Activated CD4-positive, alpha-beta T cell treated with anti-CD3 and anti-CD28 coated beads for 4 hours (primary cell): ENCODE measurements at places on chromosomes 7 and 10.

DNA sequence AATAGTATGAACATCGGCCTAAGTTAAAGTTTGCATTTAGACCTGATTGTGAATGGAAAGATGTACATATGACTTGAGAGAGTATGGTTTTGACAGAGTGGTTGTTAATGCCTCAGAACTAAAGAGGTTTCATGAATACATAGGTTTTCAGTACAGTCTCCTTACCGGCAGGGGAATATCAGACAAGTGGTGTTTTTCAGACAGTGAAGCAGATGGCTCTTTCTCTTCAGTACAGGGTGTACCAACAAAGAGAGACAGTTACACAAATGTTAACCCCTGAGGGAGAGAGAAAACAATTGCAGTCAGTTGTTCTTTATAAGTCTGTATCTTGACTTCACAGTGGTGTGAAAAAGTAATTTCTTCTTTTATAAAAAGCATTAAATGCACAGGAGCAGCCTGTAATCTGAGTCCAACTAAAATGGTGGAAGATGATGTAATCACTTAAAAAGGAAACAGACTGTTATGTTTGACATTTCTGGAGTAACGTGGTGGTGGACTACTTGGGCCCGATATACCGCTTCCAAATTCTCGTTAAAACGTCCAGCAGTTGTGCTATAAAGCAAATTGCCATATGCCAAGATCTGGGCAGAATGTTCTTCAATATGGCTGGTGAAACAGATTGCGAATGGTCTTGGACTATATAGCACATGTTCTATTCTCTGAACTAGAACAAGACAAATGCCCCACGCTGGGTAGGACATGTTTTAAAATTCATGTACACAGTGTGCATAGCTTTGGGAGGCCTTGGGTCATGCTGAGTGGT is 69.2 kb downstream of the SDK1 start:
- no peak for DNase-seq

DNA sequence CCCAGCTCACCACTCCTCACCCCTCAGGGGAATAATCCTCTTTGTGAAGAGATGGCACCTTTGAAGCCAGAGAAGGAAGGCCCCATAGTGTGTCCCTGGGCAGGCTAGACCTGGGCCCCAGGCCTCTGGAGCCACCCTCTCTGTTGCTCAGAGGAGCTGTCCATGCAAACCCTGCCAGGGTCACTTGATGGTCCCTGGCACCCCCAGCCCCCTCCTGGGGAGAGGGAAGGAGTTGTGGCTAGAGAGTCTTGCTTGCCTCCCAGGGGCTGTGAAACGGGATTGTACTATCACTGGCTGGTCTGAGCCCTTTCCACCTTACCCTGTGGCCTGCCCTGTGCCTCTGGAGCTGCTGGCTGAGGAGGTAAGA is 5.8 kb downstream of the GHRHR start:
- no peak for DNase-seq

- DNase-seq, result no peak
These were observed 55.1 kb upstream of the FHIP2A start for GRCh38 chr10:114766470-114766869.

DNA sequence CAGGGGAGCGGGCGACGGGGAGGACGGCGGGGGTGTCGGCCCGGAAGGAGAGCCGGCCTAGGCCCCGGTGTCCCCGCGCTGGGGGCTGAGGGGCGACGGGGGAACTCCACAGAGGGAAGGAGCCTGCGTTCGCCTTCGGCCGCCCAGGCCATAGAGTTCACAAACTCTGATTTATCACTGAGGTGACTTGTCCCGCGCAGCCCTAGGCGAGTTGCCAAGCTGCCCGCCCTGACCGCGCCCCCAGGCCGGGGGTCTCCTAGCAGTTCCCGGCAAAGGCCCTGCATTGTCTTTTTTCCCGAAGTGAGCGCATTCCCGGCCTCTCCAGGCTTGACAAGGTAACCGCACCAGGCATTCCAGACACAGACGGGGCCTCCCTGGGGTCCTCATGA is 2.9 kb upstream of the NKX6-2 start:
- no peak for DNase-seq

DNA sequence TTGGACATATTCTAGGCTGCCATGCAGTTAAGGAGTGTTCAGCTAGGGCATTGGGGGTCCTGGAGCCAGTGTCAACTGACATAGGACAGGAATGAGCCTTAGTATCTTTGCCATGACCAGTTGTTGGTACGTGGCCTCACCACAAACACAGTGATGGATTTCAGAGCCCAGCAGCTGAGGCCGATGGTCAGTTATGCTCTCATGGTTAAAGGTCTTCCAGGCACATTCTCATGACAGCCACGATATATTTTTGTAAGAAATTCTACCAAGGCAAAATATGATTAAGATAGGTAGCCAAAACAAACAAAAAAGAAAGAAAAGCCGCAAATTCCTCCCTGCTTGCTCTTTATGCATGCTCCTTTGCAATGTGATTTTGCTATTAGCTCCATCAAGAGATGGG is 47.8 kb downstream of the CDHR3 start:
- DNase-seq, result no peak

GRCh38 chr7:151645311-151645710 is 125.6 kb upstream of the RHEB start:
- DNase-seq, result no peak

DNA sequence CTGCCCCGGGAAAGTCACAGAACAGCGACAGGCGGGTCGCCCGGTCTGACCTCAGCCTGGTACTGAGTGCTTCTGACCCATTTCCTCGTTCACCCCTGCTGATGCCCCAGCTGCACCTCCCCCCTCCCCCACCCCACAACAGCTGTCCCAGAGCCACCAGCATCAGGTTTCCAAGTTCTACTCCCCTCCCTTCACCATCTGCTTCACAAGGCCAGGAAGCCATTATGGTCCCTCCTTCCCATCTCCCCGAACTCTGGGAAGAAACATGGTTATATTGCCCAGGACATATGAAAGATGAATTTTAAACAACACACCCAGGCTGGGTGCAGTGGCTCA is 301.9 kb upstream of the GALNT17 start:
- DNase-seq, result no peak

- DNase-seq, result no peak
These were observed 411.4 kb downstream of the TNS3 start for GRCh38 chr7:47170516-47170915.

DNA sequence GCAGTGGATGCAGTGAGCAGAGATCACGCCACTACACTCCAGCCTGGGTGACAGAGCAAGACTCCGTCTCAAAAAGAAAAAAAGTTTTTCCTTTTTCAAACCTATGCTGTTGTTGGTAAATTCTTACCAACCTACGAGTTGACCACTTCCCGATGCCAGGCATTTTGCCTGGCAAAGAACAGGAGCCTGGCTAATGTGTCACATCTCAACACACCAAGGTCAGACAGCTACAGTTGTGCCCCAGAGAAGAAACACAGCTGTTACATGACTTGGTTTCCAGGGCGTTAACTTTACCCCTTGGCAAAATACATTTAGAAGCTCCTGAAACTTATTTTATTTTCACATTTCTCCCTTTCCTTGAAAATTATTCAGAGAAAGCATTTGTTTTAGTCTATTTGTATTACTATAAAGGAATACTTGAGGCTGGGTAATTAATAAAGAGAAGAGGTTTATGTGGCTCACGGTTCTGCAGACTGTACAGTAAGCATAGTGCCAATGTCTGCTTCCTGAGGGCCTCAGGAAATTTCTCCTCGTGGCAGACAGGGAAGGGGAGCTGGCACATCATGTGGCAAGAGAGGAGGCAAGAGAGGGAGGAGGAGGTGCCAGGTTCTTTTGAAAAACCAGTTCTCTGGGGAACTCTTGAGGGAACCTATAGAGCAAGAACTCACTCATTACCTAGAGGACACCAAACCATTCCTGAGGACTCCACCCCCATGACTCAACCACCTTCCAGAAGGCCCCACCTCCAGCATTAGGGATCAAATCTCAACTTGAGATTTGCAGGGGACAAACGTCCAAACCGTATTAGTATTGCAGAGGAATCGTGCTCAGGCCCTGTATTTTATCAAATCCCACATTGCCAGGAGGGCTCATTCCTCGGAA is 83.3 kb downstream of the PAXIP1 start:
- DNase-seq, result no peak

DNA sequence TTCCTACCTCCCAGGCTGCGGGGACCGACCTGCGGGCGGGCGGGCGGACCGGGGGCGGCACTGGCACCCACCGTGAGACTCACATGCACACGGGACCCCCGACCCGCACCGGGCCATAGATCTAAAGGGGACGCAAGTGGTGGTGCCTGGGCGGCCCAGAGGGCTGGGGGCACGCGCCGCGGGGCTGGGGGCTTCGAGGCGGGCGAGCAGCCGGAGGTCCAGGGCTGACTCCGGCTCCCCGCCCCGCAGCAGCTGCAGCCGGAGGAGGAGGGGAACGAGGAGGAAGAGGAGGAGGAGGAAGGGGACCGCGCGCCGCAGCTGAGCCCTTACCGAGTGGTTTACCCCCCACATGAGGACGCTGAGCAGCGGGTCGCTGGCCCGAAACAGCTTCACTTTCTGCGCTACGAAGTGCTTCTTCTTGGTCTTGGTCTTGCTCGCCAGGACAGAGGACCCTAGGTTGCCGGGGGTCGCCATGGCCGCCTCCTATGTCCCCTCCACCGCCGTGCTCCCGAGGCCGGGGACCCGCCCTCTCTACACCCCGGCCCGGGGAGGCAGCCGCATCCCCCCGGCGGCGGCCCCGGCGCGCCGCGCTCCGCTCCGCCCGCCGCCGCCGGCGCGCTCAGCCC is 412 bp downstream of the PIP4K2A start:
- DNase-seq, result peak; percentile 35

GRCh38 chr7:9836671-9837070 is 1137.0 kb upstream of the PHF14 start:
- no peak for DNase-seq

DNA sequence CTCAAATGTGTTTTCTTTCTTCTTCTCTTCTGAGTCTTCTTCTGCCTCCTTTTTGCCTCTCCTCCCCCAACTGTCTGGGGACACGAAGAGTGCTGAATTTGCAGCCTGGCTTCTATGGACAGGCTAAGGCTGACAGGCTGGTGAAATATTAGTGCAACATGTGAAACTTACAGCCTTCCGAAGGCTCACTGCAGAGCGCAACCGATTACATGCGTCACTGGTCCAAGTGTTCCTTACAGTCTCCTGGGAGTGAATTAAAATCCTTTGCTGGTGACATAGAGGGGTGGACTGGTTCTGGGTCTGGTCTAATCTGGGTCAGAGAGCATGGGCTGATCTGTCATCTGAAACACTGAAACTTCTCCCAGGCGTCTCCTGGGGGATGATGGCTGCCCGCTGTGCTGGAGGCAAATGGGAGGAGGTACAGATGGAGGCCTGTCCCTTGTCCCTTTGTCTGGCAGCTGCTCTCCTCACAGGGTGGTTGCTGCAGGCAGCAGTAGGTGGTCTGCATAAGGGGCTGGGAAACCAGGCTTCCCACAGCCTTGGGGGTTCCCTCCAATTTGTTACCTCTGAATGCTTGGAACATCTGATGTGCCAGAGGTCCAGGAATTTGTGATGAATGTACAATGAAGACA is 143.8 kb upstream of the BMPER start:
- no peak for DNase-seq
